ENCODE measurements at places on chromosomes 7 and 10.
A peak's percentile ranks its signal among the peaks of the same experiment; 100 is the strongest.

GRCh38 chr7:38831259-38831996, 77.6 kb downstream of the VPS41 start:
- DNase-seq, result no peak

DNA sequence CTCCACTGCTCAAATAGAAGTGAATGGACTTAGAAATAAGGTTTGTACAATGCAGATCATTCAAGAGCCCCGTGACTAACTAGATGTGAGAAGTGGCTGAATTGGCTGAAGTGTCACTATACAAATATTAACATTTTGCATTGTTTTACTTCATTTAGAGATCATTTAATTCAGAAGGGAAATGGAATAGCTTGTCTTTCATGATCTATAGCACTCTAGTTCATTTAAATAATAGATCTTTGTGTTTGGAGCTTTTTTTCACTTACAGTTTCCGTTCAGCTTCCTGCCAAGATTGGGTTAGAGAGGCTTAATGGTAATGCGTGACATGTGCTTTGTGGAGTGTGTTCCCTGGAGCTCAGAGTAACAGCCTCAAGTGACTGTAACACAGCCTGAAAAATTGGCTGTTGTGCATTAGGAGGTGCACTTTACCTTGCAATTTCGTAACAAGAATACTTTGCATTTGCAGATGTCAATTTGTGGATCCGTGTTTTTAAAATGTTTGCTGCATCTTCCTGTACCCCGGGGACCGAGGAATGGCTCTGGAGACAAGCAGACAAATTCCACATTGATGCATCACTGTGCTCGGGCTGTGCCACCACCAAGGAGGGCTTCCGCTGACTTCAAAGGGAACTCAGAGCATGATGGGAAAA, 170.3 kb downstream of the NRP1 start:
- DNase-seq, result no peak

DNA sequence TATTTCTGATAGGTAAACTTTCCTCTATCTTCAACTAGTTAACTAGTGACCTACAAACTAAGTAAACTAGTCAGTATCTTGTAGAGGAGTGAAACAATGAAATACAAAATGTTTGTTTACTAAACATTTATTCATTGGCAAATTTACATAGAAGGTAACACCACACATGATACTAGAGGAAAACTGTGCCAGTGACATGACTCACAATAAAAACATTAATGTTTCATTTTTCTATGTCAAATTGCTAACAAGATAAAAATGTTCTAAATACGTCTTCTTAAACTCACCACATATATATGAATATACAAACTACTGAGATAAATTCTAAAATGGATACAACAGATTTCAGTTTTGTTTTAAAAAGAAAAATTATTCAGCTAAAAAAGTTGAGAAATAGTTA, 471.3 kb downstream of the PARD3 start:
- DNase-seq, result no peak

DNA sequence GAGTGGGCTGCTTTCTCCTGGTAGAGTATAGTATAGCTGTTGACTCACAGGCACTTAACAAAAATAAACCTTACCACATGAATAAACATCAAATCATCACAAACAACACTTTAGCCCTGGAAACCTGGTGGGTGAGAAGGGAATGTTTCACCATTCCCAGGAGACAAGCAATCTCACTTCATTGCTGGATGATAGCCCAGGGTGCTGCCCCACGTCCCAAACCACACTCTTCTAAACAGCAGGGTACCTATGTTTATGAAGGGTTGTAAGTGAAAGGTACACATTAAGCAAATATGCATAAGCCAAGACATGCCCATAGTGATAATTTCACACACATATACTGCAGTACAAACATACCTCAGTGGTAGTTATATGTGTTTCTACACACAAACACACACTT, 276.2 kb downstream of the FGFR2 start:
- DNase-seq, result no peak

- DNase-seq, result no peak
Observed at GRCh38 chr10:31343009-31343408, 24.0 kb downstream of the ZEB1 start.

DNA sequence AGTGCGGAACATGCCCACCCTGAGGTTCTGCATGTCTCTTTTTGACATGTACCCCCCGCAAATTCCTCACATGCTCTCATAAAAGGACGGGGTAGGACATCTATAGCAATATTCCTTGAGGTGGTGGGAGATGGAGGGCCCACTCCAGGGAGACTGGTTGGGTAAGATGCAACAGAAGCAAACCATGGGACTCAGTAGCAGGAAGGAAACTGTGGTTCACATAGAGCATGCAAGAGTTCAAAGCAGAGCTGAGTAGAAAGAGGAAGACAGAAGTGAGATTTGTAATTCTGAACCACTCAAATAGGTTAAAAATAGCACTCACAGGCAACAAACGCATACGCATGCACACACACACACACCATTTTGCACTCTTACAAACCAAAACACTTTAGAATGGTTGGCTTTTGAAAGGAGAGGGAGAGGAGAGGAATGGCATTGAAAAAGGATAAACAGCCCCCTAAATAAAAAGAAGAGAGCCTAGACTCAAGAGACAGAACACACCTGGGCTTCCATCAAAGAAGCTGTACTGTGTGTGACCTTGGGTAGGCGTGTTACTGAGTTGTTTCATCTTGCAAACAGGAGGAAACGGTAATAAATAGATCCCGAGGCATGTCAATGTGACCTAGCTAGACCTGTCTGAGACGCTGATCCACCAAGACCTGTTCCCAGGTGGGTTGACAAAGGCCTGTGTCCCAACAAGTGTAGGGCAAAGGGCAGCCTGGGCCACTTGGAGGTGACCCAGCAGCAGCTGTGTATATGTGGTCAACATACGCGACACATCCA, 77.6 kb upstream of the LRRC4 start:
- DNase-seq, result no peak

- no peak for DNase-seq
Observed at GRCh38 chr10:76301950-76302349, 870.5 kb downstream of the LRMDA start.

GRCh38 chr7:111090846-111091245, at the start of gene LRRN3:
LRRN3 (plus strand) TSS chr7:111091127; CDS start chr7:111122773, 31,646 bp downstream.
- peak; percentile 20 for DNase-seq

- no peak for DNase-seq
Observed at GRCh38 chr7:12706900-12707536, 19.6 kb downstream of the ARL4A start.

DNA sequence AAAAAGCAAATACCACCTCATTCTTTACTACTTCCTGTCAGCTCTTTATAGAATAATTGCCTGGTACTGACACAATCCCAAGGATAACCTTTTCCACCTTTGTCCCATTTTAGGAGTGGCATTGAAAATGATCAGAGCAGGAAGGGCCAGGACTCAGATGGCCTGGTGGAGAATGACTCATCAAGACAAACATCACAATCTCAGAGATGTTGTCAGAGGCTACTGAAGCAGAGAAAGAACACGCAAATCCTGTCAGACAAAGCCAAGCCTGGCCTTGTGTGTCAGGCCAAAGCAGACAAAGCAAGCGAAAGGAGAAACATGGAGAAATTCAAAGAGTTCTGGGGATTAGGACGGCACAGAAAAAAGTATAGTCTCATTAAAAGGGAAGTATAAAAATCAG, 40.9 kb downstream of the NSUN6 start:
- DNase-seq, result no peak

DNA sequence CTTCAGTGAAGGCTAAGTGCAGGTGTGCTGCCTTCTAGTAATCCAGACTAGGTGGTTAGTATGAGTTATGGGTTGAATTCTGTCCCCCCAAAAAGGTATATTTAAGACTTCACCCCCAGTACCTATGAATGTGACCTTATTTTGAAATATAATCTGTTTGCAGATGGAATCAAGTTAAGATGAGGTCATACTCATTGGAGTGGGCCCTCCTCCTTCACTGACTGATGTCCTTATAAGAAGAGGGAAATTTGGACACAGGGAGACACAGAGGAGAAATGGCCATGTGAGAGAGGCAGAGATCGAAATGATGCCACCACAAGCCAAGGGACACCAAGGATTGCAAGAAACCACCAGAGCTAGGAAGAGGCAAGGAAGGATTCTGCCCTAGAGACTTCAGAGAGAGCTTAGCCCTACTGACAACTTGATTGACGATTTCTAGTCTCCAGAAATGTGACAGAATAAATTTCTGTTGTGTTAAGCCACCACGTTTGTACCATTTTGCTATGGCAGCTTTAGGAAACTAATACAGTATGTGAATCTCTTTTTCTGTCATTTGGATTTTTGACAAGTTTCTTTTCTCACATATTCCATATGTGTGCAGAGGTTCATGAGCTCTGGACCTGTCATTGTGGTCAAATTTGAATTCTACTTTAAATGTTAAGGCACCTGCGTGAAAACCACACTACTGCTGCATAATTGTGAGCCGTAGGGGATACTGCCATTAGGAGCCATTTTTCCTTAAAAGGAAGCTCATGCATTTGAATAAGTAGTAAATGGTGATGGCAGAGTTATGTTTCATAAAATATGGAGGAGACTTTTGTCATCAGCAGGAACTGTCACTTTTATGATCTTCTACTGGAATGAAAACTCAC, 2.6 kb upstream of the RPA3 start:
- no peak for DNase-seq

DNA sequence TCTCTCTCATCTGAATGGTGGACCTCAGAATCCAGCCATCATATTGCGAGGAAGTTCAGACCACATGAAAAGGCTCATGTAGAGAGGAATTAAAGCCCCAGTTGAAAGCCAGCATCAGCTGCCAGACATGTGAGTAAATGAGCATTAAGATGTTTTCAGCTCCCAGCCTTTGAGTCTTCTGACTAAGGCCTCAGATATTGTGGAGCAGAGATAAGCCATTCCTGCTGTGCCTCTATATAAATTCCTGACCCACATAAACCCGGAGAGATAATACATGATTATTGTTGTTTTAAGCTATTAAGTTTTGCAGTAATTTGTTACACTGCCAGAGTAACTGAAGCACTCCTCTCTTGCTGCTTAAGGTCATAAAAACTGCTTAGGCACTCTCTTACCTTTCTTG, 14.6 kb downstream of the FAM149B1 start:
- no peak for DNase-seq

GRCh38 chr7:77318019-77318418, 98.1 kb downstream of the GSAP start:
- DNase-seq, result no peak

DNA sequence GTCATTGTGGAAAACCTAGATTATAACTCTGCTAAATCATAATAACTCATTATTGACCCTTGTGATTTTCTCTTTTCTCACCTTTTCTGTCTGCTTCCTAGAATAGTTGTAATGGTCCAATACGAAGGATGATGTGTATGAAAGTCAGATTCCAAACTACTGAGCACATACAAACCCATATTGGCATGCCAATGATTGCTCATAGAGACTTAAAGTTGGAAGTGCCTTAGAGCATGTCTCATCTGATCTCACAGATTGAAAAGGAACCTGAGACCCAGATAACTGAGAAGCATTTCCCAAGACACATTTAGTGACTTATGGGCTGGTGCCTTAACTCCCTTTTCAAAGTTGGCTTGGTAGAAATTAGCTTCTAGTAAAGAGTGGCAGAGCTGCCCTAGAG, 594.3 kb downstream of the REEP3 start:
- no peak for DNase-seq

DNA sequence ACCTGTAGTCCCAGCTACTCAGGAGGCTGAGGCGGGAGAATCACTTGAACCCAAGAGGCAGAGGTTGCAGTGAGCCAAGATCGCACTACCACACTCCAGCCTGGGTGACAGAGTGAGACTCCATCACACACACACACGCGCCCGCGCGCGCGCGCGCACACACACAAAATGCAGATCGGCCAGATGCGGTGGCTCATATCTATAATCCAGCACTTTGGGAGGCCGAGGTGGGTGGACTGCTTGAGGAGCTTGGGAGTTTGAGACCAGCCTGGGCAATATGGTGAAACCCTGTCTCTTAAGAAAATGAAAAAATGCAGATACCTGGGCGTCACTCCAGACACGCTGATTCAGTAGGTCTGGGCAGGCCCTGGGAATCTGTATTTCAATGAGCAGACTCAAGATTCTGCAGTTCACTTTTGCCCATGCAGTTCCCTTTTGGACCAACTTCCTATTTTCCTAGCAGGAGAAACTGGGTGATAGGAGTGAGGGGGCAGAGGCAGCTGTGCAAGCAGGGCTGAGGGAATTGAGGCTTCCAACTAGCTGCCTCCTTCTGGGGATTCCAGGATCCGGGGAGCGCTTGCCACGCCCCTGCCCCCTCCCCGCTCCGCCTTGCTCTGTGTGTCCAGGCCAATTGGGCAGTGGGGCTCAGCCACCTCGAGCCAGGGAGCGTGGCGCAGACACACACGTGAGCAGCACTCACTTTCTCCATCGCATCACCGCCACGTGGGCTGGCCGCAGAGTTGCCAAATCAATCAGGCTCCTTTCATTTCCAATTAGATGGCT, 173.6 kb downstream of the SH3PXD2A start:
- no peak for DNase-seq

DNA sequence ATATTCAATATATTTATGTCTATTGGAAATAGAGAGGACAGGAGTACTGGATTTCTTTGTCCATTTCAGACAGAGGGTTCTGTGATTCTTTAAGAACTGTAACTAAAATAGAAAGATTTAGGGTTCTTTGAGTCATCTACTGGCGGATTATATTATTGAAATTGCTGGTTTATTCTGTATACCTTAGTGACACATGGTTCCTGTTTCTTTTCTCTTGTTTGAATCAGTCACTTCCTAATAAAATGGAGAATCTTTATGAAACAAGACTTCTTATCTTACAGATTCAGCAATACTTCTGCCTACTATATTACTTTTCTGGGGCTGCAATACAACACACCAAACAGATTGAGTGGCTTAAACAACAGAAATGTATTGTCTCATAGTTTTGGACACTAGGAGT, 20.8 kb upstream of the ZNF800 start:
- no peak for DNase-seq

GRCh38 chr10:44982114-44982460, 3.5 kb upstream of the DEPP1 start:
- no peak for DNase-seq

DNA sequence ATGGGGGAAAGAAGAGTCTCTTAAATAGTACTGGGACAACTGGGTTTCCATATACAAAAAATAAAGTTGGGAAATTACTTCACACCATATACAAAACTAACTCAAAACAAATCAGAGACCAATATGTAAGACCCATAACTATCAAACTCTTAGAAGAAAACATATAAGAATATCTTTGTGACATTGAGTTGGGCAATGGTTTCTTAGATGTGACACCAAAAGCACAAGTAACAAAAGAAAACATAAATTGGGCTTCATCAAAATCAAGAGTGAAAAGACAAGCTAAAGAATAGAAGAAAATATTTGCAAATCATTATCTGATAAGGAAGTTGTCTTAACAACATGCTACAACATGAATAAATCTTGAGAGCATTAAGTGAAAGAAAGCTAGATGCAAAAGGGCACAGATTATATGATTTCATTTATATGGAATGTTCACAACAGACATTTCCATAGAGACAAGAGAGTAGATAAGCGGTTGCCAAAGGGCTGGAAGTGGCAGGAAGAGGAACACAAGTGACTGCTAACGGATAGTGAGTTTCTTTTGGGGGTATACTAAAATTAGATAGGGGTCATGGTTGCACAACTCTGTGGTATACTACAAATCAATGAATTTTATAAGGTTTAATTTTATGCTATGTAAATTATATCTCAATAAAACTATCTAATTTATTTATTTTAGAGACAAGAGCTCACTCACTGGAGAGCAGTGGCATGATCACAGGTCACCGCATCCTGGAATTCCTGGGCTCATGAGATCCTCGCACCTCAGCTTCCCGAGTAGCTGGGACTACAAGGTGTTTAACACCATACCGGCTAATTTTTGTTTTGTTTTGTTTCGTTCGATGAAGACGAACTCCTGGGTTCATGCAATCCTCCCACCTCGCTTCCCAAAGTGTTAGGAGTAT, 35.4 kb downstream of the JMJD1C start:
- DNase-seq, result no peak

- DNase-seq, result no peak
Observed at GRCh38 chr10:47322300-47323061, at the start of gene GDF2. GDF2 (plus strand) TSS chr10:47322454; CDS start chr10:47322669, 215 bp downstream.

Measured in stimulated activated CD4-positive, alpha-beta T cell treated with anti-CD3 and anti-CD28 coated beads, Interleukin-2, amount 100 ng/mL, for 4 hours (primary cell).